Gastroesophageal sphincter (tissue), 4 donors: ENCODE measurements at places on chromosomes 6 and 20. TPM values are rescaled to one million over a fixed set of nuclear protein-coding genes. Genes with fewer than 3 reads are reported as not detected.

DNA sequence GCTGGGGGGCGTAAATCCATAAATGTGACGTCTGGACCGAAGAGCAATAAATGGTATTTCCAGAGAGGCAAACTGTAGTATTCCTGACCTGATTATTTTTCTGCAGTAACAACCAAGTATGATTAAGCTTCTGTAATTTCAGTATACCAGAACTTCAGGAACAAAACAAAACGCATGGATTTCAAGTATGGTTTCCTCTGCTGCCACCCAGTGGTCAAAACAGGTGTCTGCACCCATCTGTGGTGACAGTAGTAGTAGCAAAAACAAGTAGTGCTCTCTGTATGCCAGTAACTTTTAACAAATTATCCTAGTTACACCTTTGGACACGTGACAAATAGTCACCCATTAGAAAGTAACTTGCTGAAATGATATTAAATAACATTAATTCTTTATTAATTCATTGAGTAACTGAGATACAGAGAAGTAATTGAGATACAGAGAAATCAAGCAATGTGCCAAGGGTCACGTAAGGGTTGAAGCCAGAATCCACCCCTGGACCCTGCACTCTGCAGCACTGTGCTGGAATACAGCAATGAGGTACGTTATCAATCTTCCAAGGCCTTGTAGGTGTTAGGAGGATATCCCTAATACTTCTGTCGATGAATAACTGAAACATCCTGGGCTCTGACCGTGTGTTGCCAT, 7.9 kb downstream of the CALHM4 start:
- peak; percentile 59 for ATAC-seq

DNA sequence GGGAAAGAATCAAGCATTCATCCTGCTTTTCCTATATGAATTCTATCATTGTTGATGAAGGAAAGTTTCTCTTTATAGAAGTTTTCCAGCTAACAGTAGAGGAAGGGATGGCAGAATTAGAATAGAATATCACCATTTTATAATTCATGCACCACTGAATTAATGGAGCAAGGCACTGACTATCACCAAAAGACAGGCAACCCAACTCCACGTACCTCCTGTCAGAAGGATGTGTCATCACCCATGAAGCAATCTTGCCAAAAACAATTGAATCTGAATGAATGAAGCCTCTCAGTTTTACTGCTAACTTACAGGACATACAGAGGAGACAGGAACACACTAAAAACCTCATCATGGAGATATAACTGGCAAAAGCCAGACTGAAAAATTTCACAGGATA, 122.4 kb downstream of the NFATC2 start:
- ATAC-seq: no peak

- ATAC-seq: no peak
Observed at GRCh38 chr6:161128680-161129196, 137.2 kb downstream of the MAP3K4 start.

GRCh38 chr20:13312300-13312699, 91.2 kb downstream of the ISM1 start:
- no peak for ATAC-seq

- ATAC-seq: no peak
Observed at GRCh38 chr20:14117768-14118167, 122.5 kb downstream of the MACROD2 start.

- no peak for ATAC-seq
Observed at GRCh38 chr6:14259594-14260152, 142.1 kb downstream of the CD83 start.

DNA sequence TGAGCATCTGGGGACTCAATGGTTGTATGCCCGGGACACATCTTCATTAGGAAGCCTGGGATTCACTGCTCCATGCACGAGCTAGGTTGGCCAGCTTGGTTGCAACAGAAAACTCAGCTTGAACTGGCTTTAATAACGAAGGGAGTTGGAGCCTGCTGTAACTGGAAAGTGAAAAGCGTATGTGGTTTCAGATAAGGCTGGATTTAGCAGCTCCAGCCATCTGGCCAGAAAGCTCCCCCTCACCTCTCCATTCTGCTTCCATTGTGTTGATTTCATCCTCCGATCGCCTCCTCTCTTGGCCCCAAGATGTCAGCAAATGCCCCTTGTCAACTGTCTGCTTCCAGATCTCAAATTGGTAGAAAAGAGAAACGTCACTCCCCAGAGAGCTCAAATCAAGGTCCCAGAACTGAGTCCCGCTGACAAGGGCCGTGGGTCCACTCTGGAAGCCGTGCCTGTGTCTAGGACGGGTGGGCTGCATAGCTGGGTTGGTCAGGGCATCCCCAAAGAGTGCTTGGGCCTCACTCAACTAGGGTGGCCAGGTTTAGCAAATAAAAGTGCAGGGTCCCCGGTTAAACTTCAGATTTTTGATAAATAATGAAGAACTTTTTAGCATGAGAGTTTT, 117.0 kb upstream of the PMEPA1 start:
- no peak for ATAC-seq

DNA sequence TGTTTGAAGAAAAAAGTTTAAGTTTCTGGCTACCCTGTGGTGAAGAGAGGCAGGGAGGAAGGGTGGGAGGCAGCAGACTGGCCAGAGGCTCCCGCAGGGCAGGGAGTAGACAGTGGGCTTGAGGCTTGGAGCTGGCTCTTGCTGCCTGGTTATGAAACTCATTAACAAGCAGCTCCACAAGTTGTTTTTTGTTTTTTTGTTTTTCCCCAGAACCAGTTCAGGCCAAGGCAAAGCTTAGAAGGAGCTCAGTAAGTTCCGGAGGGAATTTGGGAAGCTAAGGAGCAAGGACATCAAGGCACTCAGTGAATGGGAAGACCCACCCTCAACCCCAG, 4.0 kb downstream of the DLL1 start:
- no peak for ATAC-seq

BNIP5 gene
- not detected for total RNA-seq

POU5F1 gene
- 3.4 TPM for total RNA-seq

SLA2 gene
- total RNA-seq: 0.13 TPM

GRCh38 chr20:33689973-33690372, 3.8 kb upstream of the E2F1 start:
- no peak for ATAC-seq

GRCh38 chr6:38310061-38310460, 329.7 kb downstream of the BTBD9 start:
- no peak for ATAC-seq

DNA sequence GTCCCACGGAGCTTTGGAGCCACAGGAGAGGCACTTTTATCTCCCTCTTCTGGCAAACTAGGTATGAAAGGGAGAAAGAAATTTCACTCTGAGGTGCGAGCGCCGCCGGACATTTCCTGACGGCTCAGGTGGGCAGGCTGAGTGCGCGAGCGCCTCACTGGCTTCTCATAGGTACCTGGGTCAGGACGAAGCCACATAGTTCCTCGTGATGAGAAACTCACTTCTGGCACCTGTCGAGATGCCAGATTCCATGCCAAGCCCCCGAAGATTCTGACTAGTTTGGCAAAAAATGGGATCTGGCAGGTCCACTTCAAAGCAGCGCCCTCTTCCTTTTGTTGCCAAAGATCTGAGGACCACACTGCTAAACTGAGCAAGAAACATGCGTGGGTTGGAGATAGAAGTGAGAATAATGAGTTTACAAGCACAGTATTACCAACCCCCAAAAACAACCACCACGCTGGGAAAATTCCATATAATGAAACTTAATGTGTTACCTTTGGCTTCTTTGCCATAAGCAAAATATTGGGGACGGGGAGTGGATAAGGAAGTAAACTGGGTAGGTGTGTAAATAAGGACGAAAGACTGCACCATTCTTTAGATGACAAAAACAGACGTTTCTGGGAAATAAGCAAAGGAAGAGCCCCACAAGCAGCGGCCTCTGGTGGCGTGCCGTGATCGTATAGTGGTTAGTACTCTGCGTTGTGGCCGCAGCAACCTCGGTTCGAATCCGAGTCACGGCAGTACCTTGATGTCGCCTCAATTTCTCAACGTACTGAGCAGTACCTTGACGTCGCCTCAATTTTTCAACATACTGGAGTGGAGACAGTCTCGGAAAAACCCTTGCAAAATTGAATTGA, 89.8 kb upstream of the PRSS16 start:
- ATAC-seq: peak; percentile 79

DNA sequence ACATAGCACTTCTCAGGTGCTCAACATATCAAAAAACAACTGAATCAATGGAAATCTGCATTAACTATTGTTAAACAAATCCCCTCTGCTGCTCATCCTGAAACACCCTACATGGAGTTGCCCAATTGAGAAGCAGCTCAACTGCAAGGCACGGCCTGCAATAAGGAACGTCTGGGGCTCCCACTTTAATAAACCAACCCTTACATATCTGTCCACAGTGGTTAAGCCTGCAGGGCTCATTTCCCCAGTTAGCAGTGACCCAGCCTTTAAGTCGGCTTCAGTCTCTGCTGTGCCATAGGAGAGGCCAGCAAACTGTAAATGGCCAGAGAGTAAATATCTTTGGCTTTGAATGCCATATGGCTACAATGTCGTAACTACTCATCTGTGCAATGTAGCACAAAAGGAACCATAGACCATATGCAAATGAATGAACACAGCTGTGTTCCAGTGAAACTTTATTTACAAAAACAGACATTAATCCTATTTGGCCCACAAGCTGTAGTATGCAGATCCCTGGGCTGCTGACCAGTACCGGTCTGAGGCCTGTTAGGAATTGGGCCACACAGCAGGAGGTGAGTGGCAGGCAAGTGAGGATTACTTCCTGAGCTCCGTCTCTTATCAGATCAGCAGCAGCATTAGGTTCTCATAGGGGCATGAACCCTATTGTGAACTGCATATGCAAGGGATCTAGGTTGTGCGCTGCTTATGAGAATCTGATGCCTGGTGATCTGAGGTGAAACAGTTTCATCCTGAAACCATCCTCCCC, 522.7 kb upstream of the CDH4 start:
- no peak for ATAC-seq

DNA sequence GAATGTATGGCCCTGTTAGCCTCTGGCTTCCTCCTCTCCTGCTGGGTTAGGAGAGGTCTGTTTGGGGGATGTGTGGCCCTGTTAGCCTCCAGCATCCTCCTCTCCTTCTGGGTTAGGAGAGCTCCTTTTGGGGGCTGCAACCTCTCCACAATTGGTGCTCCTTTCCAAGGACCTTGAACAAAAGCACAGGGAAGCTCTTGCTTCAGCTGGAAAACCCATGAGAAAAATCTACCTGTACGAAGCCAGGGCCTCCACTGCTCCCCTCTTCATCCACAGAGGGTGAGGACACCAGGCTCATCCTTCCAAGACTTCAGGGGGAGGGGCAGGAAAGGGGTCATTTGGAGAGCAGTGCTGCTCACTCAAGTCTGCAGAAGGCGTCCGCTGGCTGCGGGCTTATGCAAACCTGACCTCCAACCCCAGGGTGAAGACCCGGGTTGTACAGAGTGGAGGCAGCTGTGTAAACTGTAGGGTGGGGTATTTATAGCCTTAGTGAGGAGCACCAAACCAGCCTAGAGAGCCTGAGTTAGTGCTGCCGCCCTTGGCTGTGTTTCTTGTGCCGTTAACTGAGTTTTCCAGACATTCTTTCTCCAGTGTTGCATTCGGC, 62.1 kb downstream of the SLC24A3 start:
- peak; percentile 28 for ATAC-seq

DNA sequence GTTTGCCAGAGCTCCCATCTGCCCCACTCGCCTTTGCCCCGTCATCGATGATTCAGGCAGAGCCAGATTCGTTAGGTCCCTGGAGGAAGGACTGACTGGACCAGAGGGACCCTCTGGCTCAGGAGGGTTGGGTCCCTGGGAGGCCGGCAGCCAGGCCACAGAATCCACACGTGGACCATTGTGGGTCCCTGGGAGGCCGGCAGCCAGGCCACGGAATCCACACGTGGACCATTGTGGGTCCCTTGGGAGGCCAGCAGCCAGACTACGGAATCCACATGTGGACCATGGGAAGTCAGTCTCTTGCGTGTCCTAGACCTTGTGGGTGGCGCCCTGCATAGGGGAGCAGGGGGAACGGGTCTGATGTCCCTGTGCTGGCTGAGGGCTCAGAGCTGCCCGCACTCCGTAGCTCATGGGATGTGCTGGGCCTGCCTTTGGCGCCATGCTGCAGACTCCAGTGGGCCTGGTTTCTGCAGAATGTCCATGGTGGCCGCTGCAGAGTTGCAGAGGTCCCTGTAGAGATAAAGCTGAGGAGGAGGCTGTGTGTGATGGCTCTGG, 23.5 kb downstream of the UCKL1 start:
- no peak for ATAC-seq

DNA sequence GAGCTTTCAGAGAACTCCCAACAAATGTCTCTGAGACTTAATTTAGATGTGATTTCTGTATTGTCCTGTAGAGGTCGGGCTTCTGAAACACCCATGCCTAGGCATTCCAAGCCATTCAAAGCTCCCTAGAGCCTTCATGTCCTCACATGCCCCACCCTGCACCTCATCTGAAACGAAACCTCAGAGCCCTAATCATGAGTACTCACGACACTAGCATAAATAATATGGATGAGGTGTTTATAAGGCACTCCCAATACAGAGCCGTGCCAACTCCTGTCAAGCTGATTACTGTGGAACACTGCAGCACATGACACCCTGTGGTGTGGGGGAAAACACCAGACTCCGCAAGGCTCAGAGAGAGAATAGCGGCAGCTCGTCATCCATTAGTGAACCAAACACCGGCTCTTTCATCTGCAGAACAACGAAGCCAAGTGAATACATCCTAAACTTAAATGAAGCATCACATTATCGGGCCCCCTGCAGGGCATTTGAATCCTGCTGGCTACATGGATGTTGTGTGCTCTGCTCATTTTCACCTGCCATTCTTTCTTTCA, 83.8 kb downstream of the FNDC1 start:
- peak; percentile 69 for ATAC-seq

GRCh38 chr20:54891907-54892306, 416.5 kb downstream of the DOK5 start:
- no peak for ATAC-seq

MICA gene
- total RNA-seq: 19.6 TPM
